COLO829 (cell line): ENCODE measurements at places on chromosomes 3 and 15.

GRCh38 chr3:111314181-111314873, 227.7 kb upstream of the CD96 start:
- no peak for DNase-seq

GRCh38 chr15:89784686-89784960, 8.5 kb downstream of the MESP2 start:
- DNase-seq, result no peak

DNA sequence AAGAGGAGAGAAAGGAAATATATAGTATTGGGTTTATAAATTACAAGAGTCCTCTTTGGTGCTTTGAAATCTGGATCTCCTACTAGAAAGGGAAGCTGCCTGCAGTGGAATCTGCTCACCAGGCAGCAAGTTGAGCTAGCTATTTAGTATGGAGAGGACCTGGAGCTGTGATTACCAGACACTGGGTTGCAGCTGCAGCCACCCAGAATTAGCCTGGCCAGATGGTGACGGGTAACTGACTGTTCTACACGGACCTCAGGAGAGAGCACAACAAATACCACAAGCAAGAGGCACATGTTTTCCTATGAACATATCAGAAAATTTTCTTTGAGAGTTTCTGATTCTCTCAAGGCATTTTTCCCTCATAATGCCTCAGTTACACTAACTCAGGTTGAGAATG, 46.5 kb downstream of the SYNPR start:
- DNase-seq, result no peak

DNA sequence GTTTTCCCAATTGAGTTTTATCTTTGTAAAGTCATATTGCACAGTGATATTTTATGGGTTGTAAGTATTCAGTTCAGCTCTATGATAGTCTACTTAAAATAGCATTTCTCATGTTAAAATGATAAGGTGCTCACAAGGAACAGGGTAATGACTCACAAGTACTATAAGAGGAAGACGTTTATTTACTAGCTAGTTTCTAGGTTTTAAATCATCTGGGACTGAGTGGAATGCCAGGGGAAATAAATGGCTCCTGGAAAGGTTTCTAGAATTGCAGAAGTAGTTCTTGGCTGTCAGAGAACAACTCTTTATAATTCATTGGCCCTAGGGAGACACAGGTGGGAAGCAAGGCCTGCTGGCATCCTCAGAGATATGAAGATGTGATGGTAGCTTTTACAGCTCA, 112.8 kb downstream of the CHDH start:
- no peak for DNase-seq

- no peak for DNase-seq
Measured at GRCh38 chr3:85298032-85298431, 339.2 kb downstream of the CADM2 start.

DNA sequence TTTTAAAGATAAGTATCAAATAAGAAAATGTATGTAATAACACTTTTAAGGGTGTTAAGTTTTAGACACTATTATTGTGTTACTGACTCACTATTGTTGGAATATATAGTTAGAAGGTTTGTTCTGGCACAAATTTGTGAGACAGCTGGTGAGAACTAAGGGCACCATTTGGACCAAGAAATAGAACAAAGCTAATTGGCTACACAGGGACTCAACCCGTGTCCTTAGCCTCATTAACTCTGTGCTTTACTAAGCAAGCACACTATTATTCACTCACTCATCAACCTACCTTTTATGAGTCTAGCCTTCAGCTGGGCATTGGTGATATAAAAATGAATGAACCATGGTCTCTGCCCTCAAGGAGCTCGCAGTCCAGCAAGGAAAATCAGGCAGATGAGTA, 4.1 kb upstream of the UNC13C start:
- DNase-seq, result no peak

DNA sequence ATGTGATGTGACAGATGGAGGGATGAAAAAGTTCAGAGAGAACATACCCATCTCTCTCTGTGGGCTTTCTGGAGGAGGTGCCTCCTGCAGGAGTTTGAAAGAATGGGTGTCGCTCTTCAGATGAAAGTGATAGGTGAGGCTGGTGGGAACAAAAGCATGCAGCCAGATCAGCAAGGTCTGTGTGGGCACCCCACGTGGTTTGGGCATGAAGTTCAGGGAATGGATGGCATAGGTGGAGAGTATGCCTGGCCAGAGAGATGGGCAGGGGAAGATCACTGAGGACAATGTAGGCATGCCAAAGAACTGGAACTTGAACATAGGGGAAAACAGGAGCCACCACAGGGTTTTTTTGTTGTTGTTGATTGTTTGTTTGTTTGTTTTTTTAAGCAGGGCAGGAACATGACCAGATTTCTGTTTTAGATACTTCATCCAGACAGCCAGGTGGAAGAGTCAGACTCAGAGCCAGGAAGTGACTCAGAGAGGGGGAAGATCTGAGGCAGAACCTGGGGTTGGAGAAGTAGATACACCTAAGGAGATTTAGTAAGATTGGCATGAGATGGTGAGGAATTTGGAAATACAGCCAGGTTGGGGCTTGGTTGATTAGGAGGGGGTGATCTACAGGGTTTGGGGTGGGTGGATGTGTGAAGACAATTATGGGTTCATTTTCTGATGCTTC, 64.8 kb upstream of the CLSTN2 start:
- DNase-seq, result no peak

DNA sequence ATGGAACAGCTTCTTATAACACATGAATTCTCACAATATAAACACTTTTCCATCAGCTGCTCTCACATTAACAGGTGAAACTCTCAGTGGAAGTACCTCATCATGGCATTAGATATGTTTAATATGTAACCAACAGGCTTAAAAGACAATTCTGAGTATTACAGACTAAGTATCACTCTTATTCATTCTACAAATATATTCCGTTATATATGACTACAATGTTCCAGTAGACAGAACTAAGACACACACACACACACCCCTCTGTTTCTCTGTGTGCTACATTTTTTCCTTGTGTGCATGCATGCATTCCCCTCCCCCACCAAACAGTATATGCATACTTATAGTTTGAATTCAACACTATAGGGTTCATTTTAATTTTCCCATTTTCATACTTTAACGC, 32.4 kb downstream of the MRPL3 start:
- DNase-seq, result no peak

DNA sequence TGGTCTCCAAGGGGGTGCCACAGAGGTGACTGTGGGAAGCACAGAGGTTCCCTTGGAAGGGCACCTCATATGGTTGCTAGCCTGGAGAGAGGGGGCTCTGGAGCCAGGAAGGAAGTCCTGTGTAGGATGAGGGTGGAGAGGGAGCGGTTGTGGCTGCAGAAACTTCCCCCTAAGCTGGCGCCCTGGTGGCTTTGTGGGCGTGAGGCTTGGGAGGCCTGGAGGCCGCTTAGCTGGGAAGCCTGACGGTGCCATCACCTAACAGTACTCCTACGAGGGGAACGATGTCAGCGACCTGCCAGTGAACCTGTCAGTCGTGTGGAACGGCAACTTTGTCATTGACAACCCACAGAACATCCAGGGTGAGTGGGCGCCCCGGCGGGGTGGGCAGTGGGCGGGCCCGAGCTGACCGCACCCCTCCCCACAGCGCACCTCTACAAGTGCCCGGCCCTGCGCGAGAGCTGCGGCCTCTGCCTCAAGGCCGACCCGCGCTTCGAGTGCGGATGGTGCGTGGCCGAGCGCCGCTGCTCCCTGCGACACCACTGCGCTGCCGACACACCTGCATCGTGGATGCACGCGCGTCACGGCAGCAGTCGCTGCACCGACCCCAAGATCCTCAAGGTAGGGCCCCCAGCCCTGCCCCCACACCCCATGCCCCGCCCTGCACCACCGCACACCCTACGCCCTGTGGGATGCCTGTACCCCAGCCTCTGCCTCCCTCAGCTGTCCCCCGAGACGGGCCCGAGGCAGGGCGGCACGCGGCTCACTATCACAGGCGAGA, 31.0 kb downstream of the PLXNA1 start:
- no peak for DNase-seq

- no peak for DNase-seq
Measured at GRCh38 chr3:9064850-9065249, 101.6 kb upstream of the RAD18 start.

- no peak for DNase-seq
Measured at GRCh38 chr3:44060164-44060563, 181.5 kb upstream of the TOPAZ1 start.

- no peak for DNase-seq
Measured at GRCh38 chr15:55802600-55803376, 59.8 kb upstream of the PRTG start.

- no peak for DNase-seq
Measured at GRCh38 chr3:137349557-137350348, 392.0 kb downstream of the IL20RB start.

GRCh38 chr3:110528305-110529121, 543.1 kb upstream of the NECTIN3 start:
- DNase-seq, result no peak

DNA sequence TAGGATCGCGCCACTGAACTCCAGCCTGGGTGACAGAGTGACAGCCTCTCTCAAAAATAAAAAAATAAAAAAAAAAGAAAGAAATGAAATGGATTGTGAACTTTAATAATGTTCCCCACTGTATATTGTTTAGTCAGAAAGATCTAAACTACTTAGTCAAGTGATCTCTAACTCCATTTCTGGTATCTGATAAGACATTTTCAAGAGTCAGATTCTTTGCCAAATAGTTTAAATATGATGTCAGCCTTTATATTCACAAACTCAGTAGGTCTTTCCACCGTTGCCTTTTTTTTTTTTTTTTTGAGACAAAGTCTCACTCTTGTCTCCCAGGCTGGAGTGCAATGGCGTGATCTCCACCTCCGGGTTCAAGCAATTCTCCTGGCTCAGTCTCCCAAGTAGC, 29.0 kb upstream of the OSBPL11 start:
- no peak for DNase-seq

GRCh38 chr3:52752045-52752660, 18.6 kb downstream of the NEK4 start:
- DNase-seq, result no peak

- no peak for DNase-seq
Measured at GRCh38 chr3:109059264-109059663, 58.7 kb downstream of the MORC1 start.

DNA sequence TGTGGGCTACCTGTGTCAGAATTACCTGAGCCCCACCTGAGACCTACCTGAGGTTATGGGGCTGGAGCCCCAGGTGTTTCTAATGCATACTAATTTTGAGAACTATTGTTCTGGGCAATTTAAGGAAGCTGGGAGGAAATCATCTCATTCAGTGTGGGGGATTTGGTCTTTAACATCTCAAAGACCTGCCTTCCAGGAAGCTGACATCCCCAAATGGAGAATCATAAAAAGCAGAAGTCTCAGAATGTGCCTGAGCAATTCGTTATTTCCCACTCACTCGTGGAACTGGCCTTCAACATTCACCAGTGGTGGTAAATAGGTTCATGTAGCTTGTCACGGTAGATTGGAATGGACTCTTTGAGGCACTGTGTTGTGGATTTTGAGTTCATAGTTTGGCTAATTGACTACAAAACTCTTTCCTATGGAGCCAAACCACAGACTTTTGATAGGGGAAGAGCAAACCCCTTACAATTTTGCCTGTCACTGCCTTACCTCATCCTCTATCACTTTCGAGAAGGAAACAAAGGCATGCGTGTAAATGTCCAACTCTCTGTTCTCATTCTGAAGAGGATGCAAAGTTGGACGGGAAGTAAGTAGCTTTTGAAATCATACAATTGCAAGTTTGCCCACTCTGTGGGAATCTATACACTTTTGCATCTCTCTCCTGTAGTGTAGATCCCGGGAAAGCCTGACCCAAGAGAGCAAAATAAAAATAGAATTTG, 521.0 kb upstream of the MDFIC2 start:
- no peak for DNase-seq

- no peak for DNase-seq
Measured at GRCh38 chr15:57948351-57949289, 116.9 kb downstream of the ALDH1A2 start.

DNA sequence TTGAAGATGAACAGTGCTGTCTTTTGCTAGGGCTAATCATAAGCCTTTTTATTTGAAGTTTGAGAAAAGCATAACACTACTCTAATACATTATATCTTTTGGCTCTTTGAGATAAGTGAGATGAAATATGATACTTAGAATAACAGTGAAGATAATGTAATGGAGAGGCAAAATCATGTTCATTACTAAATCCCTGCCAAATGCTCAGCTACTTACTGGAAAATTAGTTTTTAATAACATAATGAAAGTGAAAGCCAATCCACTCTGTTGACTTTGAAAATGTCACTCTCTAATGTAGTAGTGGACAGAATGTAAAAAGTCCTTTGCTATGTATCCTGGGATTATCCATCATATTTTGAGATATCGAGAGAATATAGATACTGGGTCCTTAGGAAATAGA, 35.9 kb upstream of the MYH15 start:
- no peak for DNase-seq

GRCh38 chr3:11632564-11632963, 11.2 kb downstream of the VGLL4 start:
- no peak for DNase-seq

DNA sequence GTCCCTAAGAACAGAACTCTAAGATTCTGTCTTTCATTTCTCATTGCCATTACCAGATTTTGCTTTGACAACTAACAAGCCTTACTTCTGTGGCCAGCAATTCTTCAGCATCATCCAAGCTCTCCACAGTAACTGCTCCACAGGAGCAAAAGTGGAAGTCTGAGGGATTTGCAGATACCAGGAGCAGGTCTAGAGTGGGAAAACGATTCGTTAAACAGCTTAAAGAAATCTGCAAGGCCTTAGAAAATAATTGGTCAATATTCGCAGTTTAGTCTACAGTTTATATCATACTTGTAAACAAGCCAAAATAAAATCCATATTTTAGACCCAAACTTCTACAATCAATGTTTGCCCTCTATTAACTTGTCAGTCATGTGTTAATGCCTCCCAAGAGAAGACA, 24.1 kb downstream of the MYH15 start:
- DNase-seq, result no peak

DNA sequence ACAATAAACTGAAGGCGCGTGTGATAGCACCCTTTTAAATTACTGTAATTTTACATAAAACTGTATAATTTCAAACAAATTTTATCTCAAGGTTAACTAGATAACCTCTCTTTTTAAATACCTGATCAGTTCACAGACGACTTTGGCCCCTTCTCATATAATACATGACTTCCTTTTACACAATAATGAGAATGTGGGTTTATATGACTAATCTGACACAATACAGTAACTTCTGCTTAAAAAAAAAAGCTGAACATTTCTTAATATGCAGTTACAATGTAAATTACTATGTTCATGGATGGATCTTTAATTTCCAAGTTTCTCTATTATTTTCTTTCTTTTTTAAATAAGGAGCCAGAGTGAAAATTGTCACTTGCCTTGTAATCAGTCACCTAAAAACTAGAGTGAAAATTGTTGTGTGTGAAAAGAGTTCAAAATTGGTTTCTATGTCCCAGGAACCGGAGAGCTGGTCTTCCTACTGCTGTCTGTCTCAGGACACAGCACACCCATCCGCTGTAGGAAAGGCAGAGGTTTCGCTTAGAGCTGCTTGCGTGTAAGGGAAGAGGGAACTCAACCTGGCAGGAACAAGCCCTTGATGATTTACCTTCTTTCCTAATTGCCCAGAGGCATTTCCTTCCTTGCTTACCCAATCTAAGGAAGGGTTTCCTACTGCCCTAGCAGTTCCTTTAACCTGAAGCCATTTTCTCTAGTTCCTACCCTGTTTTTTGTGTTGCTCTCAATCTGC, 33.3 kb downstream of the PLD1 start:
- DNase-seq, result no peak

- no peak for DNase-seq
Measured at GRCh38 chr3:152276681-152277080, 8.0 kb downstream of the MBNL1 start.

- no peak for DNase-seq
Measured at GRCh38 chr15:67840749-67841512, 1.1 kb upstream of the RNU6-1 start.

- no peak for DNase-seq
Measured at GRCh38 chr3:40070816-40071215, 238.7 kb upstream of the EIF1B start.

GRCh38 chr3:126887686-126888085, 95.2 kb upstream of the PLXNA1 start:
- no peak for DNase-seq
